Subcutaneous preadipocyte (primary cell): ENCODE measurements at places on chromosomes 3 and 15. TPM values are rescaled to one million over a fixed set of nuclear protein-coding genes. Genes with fewer than 3 reads are reported as not detected.

GTF2A2 gene
- 19.1 and 28.3 TPM in 2 replicates for total RNA-seq

CXCR6 gene
- total RNA-seq = not detected in 2 replicates

DAG1 gene
- total RNA-seq = 37.8 and 48.3 TPM in 2 replicates

STAB1 gene
- total RNA-seq = 0.20 and 1.8 TPM in 2 replicates

SOX2 gene
- not detected in 2 replicates for total RNA-seq

CD96 gene
- total RNA-seq = not detected in 2 replicates

ULK4 gene
- total RNA-seq = 11.3 and 19.1 TPM in 2 replicates

TM4SF18 gene
- total RNA-seq = 0.37 and 0.39 TPM in 2 replicates

GREM1 gene
- 0.37 and 2.2 TPM in 2 replicates for total RNA-seq

NANOGP8 gene
- 0.39 and 0.73 TPM in 2 replicates for total RNA-seq

IMPG2 gene
- under 0.01 and 0.20 TPM in 2 replicates for total RNA-seq

LPCAT4 gene
- total RNA-seq = 20.9 and 25.2 TPM in 2 replicates

CHST13 gene
- total RNA-seq = not detected in 2 replicates

MYL3 gene
- total RNA-seq = not detected in 2 replicates

XCR1 gene
- total RNA-seq = not detected in 2 replicates
